CD4-positive, alpha-beta memory T cell (primary cell): ENCODE measurements at places on chromosomes 3 and 15.

- DNase-seq: no peak
Measured at GRCh38 chr15:27064080-27064479, 93.1 kb downstream of the GABRG3 start.

- DNase-seq: no peak
Measured at GRCh38 chr3:146125951-146126350, 35.0 kb downstream of the PLOD2 start.

GRCh38 chr3:107213044-107213669 lies 164.1 kb upstream of the CCDC54 start:
- DNase-seq: no peak

- no peak for DNase-seq
Measured at GRCh38 chr15:100889385-100890050, 9.9 kb downstream of the ALDH1A3 start.

GRCh38 chr3:32709346-32709745 lies 24.4 kb downstream of the CNOT10 start:
- no peak for DNase-seq

DNA sequence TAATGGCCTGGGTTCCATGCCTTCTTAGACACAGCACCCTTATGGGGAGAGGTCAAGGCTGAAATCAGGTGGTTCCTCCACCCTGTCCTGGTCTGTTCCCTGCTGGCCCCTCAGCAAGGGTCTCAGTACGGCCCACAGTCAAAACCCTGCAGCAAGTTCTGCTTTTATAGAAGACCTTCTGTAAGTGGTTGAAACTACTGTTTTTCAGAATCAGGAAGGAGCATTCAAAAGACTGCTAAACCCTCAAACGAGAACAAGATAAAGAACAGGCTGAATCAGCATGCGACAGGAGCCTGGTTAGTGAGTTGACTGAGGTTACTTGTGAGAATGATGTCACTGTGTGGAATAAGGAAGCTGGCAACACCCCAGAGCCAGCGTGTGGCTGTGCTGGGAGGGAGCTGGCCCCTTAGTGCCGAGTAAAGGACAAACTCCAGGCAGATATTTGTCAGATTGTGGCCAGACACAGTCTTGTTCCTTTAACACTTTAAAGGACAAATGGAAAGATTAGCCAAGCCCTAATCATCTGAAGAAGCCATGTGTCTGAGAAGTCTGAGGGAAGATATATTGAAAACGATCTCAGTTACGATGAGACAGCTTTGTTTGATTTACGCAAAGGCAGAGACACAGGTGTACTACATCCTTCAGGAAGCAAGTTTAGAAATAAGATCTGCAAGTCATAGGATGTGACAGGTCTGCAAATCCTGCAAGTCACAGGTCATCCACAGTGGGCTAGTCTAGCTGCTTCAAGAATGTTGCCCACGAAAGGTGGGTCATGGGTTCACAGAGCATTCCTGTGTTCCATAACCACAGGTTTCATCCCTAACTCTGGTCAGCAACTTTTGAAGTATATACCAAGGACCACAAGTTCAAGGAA lies 54.0 kb downstream of the B3GNT5 start:
- DNase-seq: no peak

DNA sequence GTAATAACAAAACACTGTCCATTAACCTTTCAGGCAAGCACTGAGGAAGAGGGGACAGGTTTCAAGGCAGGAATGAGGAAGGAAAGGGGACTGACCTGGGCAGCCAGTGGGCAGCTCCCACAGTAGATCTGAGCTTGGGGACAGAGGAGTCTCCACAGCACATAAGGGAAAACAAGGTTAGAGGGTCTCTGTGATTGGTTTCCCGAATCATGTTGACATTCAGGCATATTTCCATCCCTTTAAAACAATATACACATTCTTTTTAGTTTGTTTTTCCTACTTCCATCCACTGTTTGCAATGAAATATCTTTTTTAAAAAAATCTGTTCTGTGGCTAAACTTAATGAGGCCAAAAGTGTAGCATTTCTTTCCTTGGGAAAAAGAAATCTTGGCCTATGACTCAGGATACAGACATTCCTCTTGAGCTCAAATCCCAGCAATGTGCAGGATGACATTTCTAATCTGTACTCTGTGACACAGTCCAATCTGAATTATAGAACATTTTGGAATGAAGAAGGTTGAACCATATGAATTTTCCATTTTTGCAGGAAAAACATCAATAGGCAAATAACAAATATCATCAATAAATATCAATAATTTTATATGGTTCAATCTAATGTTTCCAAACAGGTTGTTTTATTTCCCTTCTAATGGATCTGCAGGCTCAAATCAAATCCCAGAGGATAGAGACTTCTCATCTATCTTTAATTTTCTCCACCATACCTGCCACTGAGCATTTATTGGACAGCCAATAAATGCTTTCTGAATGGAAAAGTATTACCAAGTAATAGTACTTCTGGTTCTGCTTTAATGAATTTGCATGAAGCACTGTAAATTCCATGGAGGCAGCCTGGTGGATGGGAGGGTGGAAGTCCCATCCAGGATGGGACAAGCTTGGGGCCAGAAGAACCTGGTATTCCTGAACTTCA lies 54.1 kb downstream of the ITGB5 start:
- no peak for DNase-seq

DNA sequence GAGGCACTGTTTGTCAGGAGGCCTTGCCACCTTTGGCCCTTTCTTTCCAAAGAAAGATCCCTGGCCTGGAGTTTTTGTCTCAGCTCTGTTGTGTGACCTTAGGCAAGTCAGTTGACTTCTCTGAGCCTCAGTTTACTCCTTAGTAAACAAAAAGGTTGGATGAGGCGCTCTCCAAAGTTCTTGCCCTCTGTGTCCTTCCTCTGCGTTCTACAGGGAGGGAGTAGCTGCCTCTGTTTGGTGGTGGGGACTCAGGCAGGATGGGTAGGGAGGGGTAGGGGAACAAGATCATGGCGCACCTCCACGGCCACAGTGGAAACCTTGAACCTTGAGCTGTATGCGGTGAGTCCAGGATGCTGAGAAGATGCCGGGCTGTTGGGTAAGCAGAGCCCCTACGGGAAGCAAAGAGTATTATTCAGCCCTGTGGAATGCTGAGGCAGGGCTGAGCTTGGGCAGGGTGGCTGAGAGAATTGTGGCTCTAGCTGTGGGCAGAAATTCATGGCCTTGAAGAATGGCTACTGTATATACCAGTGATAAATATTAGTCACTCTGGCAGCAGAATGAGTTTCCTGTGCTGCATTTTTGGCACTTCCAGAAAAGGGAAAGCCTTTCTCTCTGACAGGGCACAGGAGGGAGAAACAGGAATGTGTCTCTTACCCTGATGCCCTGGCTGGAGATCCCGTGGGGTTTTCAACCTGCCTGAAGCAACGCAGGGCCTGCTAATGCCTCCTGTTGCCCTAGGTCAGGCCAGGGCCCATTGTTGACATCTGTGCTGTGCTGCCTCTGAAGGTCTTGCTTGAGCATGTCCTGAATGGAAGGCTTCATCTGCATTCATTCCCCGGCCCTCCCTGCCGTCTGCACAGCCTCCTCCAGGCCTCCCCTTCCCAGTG lies 39.9 kb downstream of the SMAD3 start:
- DNase-seq: no peak

DNA sequence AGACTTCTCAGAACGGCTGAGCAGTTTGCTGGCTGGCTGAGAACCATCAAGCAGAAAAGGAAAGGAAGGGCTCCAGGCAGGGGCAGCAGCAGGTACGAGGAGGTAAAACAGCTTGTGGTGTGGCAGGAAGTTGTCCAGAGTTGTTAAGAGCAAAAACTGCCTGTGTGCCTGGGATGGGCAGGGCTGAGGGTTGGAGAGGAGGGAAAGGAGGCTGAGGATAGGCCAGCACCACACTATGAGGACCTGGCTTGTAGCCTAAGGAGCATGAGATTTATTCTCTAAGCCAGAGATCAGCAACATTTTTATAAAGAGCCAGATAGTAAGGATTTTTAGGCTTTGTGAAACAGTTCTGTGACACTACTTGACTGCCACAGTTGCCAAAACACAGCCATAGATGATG lies 8.0 kb downstream of the IGSF10 start:
- DNase-seq: no peak

DNA sequence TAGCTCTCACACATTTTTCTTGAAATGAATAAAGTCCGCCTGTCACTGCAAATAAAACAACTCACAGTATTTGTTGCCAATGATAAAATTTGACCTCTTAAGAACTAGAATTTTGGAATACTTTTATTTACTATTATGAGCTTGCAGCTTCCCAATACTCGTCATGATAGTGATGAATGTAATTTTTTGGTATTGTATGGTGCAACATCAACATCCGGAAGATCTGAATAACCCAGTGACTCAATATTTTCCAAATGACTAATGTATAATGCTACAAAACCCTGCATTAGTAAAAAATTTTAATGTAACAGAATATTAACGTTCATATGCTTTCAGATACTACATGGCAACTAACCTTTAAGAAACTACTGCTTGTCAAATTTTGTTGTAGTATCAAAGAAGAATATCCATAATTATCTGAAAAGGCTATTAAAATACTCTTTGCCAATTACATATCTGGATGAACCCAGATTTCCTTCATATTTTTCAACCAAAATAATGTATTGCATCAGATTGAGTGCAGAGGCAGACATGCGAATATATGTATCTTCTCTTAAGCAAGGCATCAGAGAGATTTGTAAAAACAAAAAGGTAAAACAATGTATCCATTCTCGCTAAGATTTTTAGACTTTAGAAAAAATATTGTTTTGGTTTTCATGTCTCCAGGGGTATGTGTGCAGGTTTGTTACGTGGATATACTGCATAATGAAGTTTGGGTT lies 95.3 kb downstream of the IGF2BP2 start:
- DNase-seq: no peak

DNA sequence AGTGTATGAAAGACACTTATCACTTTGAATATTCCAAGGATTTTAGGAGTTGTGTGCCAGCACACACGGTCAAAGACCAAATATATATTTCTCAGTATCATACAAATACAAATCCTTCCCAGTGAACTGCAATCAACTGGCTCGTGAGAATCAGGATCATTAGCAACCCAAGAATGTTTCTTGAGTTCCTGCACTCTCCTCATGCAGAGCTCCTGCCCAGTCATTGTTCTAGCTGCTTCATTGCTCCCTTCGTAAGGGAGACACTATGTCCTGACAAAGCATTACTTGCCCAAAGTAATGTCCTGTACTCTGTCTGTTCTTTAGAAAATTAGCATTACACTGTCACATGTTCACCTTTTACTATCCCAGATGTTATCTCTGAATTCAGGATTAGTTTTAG lies 92.0 kb upstream of the SLC4A7 start:
- no peak for DNase-seq

DNA sequence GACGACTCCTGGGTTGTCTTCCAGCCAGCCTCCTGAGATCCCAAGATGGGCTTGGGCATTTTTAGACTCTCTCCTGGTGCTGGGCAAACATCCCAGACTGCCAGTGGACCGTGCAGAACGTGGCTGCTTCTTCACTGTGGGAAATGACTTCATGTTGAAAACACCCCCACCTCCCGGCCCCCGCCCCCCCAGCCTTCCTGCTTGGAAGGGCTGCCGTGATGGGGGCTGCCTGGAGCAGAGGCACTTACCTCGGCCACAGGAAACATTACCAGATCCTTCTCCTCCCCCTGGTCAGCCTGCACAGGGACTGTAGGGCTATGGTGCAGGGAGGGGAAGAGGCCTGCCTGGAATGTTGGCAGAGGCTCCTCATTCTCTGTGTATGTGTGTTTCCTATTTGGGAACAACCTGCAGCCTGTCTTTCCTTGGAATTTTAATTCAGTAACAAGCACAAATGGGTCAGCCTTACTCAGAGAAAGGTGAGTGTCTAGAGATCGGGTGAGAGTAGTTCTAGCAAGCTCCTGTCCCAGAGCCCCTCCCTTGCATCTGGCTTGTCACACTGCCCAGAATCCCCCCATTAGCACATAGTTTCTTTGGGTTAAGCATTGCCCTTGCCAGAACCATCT lies 90.8 kb downstream of the ANP32A start:
- DNase-seq: no peak

DNA sequence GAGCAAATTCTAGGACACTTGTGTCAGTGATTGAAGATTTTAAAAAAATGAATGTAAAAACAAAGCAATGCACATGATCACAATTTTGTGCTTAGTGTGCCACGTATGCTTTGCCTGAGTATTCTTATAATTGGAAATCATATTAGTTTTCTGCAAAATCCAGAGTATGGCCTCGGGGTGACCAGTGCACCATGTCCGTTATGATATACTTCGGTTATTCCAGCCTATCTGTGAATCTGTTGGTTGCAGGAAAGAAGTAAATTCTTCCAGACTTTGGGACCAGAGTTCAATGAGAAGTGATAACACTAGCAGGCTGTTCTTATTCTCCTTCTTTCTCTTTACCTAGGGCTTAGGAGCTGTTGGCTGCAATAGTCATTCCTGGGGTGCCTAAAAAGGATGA lies 152.0 kb upstream of the TMC3 start:
- no peak for DNase-seq

- DNase-seq: no peak
Measured at GRCh38 chr3:172848910-172849309, 98.4 kb downstream of the ECT2 start.

GRCh38 chr3:74839566-74839965 lies 225.1 kb upstream of the CNTN3 start:
- DNase-seq: no peak

DNA sequence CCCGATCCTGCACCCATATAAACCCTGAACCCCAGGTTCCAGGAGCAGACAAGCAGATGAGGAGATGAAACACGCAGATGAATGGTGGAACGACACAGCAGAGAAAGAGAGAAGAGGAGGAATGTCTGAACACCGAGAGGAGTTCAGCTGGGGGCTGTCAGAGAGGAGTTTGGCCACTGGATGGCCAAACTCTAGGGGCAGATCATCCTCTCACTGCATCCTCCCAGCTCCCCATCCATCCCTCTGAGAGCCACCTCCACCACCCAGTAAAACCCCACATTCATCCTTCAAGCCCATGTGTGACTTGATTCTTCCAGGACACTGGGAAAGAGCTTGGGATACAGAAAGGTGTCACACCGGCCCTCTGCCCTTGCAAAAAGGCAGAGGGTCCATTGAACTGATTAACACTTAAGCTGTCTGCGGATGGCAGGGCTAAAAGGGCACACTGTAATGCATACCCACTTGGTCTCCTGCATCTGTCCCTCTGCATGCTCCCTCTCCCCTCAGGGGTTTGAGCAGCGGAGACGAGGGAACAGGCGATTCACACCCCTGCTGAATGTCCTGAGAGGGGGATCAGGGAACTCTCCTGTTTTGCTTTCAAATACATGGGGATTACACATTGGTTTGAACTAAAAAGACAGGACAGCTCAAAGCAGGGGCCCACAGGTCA lies 53.8 kb downstream of the TMED3 start:
- no peak for DNase-seq

DNA sequence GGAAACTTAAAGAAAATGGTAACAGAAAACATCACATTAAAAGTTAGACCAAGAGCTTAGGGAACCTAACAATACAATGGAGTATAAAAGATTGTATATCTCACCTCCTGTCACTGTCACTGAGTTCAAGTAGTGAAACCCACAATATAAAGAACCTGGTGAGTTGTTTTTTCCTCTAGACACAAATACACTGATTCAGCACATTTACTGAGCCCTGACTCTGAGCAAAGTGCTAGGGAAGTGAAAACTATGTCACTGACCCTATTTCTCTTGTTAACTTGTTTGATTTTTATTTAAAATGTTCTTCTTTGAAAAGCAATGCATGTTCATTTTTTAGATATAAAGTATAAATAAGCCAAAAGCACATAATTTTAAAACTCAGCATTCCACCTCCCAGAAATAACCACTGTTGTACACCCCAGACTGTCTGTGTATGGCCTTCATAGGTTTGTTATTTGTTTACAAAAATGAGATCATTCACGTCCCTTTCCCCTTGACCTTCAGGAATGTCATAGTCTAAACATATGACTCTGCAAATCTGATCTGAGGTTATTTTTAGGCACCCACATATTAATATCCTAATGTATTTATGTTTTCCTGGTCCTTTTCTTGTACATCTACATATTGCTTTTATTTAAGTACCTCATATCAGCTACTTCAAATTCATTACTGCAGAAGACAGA lies 69.2 kb upstream of the CSTA start:
- DNase-seq: no peak
